ENCODE measurements at places on chromosomes 6 and 20.

- DNase-seq: no peak
These were observed 18.3 kb upstream of the PYGB start for GRCh38 chr20:25229486-25230165.

DNA sequence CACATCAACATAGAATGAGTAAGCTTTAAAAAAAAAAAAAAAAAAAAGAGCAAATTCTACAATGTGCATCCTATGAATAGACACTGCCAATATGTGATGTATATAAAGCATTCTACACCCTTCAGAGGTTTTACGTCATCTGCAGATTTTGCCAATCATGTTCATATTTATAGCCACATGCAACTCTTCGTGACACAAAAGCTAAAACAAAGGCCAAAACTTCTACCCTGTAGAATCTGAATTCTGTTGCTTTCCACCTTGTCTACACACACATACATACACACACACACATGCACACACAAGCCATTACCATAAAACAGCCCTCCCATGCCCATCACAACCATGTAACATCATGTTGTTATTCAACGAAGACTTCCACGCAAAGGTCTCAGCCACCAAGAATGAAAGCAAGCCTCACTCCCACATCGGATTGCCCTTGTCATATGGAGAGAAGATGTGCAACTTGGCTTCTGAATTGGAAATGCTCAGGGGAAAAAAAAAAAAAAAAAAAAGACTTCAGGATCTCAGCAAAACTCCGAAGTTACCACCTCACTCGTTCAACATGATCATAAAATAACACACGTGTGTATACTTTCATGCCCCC, 479.4 kb upstream of the JARID2 start:
- no peak for DNase-seq

DNA sequence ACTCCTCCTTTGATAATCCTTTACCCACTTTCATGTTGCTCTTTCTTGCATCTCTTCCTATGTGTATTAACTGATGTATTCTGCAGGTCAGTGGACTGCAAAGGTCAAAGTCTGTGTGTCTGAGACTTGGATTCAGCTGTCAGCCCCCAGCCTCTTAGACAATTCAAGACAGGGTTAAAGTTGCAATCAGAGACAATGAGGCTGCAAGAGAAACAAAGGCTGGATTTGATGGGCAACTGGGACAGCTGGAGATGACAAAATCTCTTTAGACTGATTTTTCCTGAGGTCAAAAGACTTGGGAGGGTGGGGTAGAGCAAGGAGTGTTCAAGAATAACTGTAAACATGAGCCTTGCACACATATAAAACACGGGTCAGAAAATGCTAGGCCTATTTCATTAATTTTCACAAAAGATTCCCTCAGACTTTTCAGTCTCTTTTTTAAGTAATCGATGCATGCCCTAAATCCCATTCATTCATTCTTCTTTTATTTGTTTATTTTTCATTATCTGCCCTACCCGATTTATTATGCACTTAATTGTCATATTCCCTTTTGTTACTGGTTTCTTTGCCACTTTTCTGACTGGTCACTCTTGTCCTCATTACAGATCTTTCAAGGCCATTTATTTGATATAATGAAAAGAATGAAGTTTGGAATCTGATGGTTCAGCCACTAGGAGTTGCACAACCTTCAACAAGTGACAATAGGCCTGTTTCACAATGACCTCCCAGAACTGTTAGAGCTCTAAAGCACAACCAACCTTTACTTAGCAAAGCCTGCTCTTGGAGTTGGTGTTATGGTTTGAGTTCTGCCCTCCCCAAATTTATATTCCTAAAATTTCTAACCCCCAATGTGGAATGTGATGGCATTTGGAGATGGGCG, 33.8 kb upstream of the AKAP12 start:
- no peak for DNase-seq

GRCh38 chr20:38129248-38129865, 35.7 kb downstream of the TGM2 start:
- no peak for DNase-seq

- no peak for DNase-seq
These were observed 234.5 kb upstream of the ZNF217 start for GRCh38 chr20:53828088-53828681.

DNA sequence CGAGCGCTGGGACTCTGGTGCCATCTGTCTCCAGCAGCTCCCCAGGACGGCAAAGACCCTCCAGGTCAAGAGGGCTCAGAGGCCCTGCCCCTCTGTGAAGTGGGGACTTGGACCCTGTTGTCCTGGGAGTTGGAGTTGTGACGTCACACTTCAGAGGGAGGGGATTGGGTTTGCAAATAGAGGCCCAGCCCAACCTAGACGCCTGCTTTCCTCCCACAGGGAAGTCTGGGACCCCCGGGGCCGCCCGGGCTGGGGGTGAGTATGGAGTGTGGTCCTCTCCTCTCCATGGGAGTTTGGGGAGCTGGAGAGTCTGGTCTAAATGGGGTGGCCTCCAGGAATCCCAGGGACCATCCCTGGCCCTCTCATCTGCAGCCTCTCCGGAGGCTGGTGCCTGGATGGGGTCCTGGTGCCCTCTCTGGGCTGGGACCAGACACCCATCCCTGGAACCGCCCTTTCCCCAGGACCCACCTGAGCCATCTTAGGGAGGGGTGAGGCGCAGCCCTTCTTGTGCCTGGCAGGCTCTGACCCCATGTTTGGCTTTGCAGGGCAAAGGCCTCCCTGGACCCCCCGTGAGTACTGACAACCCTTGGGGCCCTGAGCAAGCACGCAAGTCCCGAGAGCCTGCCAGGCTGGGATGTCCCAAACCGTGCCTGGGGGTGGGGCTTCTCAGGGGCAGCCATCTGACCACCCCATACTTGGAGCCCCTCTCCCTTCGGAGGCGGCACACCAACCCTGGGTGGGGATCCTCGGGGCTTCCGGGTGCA, 4.3 kb downstream of the COL9A3 start:
- DNase-seq: no peak

DNA sequence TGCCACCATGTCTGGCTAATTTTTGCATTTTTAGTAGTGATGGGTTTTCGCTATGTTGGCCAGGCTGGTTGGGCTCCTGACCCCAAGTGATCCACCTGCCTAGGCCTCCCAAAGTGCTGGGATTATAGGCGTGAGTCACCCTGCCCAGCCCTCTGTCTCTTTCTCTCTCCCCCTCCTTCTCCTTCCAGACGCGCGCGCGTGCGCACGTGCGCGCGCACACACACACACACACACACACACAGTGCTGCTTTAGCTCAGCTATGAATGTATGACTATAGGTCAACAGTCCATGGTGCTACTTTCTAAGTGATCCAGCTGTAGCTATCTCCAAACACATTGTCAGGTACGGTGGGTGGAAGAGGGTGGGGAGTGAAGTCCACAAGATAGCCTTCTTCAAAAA, 449.5 kb downstream of the PHF3 start:
- no peak for DNase-seq

DNA sequence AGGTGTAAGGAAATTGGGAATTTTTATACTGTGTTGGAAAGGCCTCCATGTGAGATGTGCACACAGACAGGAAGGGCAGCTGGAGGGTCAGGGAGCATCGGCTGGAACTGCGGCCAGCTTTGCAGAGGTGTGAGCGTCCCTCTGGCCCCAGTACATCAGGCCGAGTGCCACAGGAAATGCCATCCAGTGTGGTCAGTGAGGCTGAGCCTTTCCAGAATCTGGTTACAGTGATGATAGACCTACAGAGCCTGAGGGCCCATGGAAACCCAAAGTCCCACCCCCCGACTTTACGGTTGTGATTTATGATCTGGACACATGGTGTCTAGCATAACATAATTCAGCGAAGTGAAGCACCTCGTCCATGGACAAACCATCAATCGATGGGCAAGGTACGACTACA, 137.3 kb upstream of the PDE10A start:
- DNase-seq: no peak

DNA sequence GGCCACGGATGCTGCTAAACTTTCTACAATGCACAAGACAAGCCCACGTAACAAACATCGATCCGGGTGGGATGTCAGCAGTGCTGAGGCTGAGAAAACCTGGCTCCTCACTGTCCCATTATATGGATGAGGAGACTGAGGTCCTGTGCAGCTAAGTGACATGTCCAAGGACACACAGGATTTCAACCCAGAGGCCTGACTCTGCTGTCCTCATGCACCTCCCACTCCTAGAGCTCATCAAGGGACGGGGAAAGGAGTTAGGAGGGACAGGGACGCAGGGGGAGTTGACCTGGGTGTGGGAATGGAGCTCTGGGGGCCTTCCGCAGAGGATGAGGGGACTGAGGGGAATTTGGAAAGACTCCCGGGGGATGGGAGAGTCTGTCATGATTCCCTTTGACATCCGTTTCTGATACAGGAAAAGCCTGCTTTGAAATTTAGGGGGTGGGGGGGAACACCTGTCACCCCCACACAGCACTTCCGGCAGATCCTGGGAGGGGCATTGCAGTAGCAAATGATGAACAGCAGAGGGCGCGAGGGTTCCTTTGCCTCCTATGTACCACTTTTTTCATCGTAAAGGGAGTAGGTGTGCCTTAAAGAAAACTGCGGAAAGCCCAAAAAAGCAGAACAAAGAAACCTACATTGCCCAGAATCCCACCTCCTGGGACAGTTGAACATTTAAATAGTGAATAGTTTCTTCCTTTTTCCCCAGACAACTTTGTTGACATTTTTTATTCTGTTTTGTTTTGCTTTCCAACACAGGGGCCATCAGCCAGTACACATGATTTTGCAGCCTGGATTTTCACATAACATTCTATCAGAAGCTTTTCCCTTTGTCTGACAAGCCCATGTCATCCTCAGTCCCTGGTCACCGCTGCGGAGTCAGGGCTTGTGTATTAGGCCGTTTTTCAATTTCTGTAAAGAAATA, 48.6 kb downstream of the SLC2A10 start:
- DNase-seq: peak; percentile 63

DNA sequence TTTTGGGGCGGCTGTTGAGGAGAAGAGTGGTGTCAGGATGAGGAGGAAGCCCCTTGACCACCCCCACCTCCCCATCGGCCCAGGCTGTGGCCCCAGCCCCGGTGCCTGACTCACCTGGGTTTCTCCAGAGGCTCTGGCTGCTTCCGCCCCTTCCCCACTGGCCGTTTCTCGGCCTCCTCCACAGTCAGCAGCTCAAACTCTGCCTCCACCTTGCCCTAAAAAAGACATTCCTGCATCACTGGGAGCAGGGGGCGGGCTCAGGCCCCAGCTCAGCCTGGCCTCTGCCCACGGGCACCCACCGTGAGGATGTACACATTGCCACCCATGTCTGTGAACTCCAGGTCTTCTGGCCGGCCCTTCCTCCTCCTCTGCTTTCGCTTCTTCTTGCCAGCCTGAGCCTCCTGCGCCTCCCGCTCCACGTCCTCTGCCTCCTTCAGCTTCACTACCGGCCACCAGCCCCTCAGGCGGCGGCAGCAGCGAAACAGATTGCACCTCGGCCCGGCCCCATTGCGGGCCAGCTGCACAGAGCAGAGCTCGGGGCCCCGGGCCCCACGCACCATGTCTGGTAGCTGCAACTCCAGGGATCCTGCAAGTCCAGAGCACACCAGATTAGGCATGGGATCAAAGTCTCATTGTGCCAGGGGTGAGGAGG, 17.3 kb downstream of the ERGIC3 start:
- DNase-seq: no peak

- DNase-seq: peak; percentile 34
These were observed 4.3 kb downstream of the KIF3B start for GRCh38 chr20:32281711-32282110.

DNA sequence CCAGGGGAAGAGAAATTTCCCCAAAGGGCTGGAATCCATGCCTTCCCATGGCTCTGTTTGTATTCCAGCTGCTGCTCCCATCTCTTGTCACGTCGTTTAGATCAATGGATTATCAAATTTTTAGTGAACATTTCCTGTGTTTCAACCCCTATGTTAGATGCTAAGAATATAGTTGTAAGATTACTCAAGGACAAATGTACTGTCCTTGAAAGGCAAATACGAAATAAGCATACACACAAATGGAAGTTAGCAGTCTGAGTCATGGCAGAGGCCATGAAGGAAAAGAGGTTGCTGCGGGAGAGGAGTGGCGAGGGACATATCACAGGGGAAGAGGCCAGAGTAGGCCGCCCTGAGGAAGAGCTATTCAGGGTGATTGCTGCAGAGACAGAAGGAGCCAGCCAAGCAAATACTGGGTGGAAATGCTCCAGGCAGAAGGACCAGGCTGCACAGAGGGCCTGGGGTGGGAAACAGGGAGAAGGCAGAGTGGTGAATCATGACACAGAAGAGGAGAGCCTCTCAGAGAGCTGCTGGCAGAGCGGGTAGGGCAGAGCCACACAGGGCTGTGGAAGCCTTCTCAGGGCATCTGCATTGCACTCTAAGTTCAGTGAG, 219.2 kb upstream of the LRFN2 start:
- DNase-seq: no peak

DNA sequence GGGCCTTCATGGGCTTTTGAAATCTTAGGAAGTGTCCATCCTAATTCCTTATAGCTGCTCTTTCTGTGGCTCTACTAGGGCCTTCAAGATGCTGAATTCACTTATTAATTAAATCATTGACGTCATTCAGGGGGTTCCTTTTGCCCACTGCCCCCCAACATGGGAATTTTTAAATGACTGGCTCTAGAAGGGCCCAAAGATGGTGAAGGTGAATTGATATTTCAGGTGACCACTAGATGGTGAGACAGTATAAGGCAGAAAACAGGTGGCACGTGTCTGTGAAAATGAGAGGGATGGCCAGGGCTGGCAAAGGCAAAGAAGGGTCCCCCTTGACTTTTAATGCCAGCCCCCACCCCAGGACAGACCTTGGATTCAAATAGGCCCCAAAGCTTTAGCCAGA, 11.8 kb downstream of the GNAS start:
- DNase-seq: no peak

GRCh38 chr6:456887-457286, 65.3 kb downstream of the IRF4 start:
- no peak for DNase-seq

- DNase-seq: no peak
These were observed 20.2 kb downstream of the RAB22A start for GRCh38 chr20:58329711-58330110.

DNA sequence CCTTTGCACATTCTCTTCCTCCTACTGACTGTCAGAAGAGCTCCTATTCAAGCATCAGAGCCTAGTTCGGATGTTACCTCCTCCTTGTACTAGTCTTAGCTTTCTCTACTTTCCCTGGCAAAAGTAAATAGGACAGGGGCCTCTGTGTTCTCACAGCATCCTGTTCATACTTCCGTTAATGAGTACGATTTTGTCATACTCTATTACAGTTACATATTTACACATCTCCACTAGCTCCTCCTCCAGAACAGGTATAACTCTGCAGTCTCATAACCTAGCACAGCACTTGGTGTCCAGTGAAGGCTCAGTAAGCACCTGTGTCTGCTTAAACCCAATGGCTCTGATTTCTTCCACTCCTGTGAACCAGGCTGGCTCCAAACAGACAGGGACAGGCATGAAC, 7.0 kb downstream of the ELMO2 start:
- DNase-seq: peak; percentile 17

DNA sequence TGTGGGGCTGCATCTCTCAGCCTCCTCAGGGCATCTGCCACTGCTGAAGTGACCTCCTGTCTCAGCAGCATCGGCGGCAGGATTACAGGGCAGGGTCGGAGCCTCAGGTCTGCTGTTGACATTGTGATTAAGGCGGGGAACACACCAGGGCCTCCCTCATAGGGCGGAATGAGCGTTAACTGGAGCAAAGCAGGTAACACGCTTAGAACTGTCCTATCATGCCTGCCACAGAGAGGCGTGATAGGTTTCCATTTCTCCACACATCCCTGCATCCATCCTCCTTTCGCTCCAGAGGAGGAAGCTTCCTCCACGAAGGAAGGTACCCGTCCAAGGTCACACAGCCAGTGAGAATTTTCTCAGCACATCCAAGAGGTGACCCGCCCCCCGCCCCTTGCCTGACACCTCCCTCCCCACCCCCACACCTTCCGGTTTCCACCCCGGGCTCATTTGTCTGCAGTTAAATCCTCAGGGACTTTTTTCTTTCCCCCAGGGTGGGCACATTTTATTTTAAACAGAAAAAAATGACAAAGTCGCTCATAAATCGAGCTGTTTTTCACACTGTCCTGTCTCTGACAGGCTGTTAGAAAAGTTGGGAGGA, 200.8 kb downstream of the TFAP2C start:
- DNase-seq: no peak

Measured in activated CD4-positive, alpha-beta T cell treated with anti-CD3 and anti-CD28 coated beads, Interleukin-10, Interleukin-2, amounts not matched to agents 100 ng/mL and 50 ng/mL, durations not matched to agents 16 hours and 8 hours (primary cell).